IMR-90 (cell line): ENCODE measurements at places on chromosomes 2 and 18. TPM values are rescaled to one million over a fixed set of nuclear protein-coding genes. Genes with fewer than 3 reads are reported as not detected.

DNA sequence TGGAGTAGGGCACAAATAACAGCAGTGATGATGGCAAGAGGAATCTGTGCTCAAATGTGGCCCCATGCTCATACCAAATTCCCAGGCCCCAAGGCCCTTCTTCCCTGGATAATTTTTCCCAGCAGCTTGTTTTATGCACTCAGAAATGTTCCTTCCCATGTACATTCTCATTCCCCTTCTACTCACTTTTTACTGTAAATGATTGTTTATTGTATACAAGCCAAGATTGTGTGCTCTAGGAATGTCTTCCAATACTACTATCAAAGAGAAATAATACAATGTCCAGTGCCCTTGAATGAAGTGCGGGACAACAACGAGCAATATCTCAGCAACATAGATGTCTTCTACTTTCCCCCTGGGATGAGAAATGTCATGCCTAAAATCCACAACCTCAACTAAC is 201.6 kb downstream of the ICOS start:
- no peak for DNase-seq

DNA sequence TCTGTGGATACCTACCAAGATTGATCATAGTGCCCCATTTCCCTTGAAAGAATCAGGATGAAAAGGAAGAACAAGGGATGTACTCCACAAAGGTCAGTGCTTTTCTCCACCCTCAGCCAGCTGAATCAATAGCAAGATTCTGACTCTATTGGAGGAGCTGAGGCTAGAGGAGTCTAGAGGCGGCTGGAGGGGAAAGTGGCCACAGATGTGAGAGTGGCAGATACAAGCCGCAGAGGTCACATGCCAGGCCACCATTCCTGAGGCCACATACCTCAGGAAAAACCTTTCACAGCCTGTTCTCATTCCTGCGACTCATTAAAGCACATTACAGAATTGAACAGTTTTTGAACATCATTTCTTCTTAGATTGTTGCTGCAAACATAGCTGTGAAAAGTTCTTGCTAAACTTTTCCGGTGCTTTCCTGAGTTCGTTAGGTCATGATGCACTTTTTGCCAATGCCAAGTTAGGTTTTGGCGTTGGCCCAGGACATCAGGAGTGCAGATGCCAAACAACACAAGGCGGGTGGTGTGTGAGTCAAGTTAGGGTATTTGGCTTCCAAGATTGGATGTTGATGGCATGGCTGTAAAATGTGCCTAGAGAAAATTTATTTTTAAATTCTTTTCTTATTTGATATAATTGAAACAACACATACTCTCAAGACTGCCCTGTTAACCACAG is 160.7 kb upstream of the SP5 start:
- DNase-seq: no peak

GRCh38 chr2:196314157-196314556 is 142.8 kb upstream of the STK17B start:
- no peak for DNase-seq

- no peak for DNase-seq
Observed at GRCh38 chr2:158045362-158045761, 56.3 kb upstream of the UPP2 start.

- no peak for DNase-seq
Observed at GRCh38 chr2:136310797-136311603, 193.1 kb upstream of the CXCR4 start.

OTOF gene
- total RNA-seq: not detected in 2 replicates

STARD6 gene
- total RNA-seq: 0.28 TPM in 1 of 2 replicates, not detected in the other

DNA sequence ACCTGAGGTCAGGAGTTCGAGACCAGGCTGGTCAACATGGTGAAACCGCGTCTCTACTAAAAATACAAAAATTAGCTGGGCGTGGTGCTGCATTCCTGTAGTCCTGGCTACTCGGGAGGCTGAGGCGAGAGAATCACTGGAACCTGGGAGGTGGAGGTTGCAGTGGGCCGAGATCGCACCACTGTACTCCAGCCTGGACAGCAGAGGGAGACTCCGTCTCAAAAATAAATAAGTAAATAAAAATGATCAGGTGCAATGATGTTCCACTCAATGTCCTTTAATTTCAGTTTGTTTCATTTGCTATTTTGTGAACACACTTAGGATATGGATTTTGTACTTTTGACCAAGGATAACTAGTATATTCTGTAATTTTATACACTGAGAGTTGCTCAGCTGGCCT is 9.3 kb downstream of the HADHA start:
- DNase-seq: no peak

GRCh38 chr2:237435844-237436587 is 22.1 kb upstream of the COL6A3 start:
- DNase-seq: peak; percentile 81

DNA sequence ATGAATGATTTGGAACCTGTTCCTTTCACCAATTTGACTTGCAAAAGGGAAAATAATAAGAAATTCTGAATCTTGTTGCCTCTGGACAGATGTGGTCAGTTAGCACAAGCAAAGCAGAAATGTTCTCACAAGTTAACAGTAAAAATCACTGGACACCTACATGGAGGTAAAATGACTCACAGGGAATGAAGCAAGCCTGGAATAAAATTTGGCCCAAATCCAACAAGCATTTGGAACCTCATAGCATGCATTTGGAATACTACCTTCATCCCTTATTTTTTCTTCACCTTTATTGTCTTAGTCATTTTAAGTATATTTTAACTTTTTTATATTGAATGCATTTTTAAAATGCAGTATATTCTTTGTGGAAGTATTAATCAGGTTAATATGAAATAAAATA is 602.9 kb downstream of the ARHGAP15 start:
- peak; percentile 19 for DNase-seq

GRCh38 chr2:200257570-200257969 is 48.9 kb upstream of the SPATS2L start:
- no peak for DNase-seq

KLF11 gene
- 2.0 and 2.2 TPM in 2 replicates for total RNA-seq

DNA sequence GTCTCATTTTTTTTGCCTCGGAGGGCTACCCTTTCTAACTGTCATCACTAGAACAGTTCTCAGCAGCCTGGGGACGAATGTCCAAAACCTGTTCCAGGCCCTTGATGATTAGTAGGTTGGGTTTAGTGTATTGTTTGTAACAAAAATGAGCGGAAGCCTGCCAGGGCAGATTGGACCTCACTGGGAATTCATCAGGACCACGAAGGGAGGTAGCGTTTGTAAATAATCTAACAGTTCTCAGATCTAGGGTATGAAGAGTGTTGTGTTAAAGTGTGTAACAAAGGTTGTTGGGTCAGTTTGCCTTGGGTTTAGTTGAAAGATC is 799 bp downstream of the CEP68 start:
- no peak for DNase-seq

DNA sequence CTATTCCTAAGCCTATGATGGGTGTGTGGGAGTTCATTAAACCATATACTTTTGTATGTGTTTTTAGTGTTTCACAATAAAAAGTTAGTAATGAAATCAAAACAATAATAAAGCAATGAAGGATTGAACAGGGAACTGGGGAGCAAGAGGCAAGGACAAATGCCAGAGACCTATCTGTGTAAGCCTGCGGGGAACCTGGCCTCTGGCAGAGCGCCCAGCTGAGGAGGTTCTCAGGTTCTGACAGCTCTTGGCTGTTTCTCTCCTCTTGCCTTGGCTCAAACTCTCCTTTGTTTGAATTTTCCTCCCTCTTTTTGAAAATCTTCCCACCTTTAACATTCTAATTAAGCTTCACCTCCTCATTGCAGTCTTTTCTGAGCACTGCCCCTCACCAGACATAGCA is 200.0 kb upstream of the NCKAP5 start:
- DNase-seq: no peak

DNA sequence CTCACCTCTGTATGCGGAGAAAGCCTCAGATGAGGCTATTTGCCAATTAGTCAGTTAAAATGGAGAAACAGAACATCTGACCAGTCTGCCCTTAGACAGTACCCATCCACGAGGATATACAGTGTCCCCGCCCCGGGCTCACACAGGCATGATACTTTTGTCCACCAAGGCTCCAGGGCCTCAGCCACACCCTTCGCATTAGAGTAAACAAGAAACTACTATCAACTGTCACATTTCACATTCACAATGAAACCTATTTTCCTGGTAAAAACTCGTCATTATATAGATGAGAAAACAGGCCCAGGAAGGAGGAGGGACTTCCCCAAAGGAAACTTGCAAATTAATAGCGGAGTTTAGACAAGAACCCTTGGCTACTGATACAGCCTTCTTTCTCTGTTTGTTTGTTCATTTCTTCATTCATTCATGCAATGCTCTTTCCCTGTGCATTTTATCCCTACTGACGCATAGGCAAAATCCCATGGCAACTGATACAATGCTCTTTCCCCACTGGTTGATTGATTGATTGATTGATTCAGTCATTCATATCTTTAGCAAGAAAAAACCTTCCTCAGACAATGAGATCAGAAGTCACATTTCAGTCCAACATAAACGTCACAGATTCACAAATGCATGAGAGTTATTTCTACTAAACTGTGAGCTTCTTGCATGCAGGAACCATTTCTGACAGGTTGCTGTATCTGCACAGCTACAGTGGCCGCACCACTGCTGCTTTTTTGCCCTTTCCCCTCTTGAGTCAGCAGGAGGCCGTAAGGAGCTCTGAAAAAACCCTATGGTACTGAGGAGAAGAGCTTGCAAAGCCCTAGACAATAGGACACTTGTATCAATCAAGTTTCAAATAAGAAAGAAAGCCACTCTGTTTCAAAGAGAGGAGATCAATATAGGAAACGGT is 777.1 kb downstream of the RNF144A start:
- DNase-seq: no peak

AKAIN1 gene
- total RNA-seq: not detected in 2 replicates

LBH gene
- 155 and 158 TPM in 2 replicates for total RNA-seq

- DNase-seq: peak; percentile 94
Observed at GRCh38 chr2:18976168-18976961, 382.1 kb downstream of the OSR1 start.

GRCh38 chr2:133576714-133577113 is 8.5 kb upstream of the NCKAP5 start:
- no peak for DNase-seq

- DNase-seq: no peak
Observed at GRCh38 chr2:169709981-169710380, 15.7 kb downstream of the PHOSPHO2 start.

- DNase-seq: no peak
Observed at GRCh38 chr2:177352441-177353186, 40.0 kb upstream of the AGPS start.

EVA1A gene
- 89.2 and 93.7 TPM in 2 replicates for total RNA-seq

PAIP2B gene
- total RNA-seq: 0.18 and 0.28 TPM in 2 replicates

UBE2F gene
- 44.6 and 59.4 TPM in 2 replicates for total RNA-seq

GPATCH11 gene
- 4.7 and 8.1 TPM in 2 replicates for total RNA-seq

SLC9A4 gene
- not detected in 2 replicates for total RNA-seq

GRCh38 chr2:200667413-200667812 is 81.6 kb downstream of the AOX1 start:
- no peak for DNase-seq

- DNase-seq: no peak
Observed at GRCh38 chr2:27831279-27832050, 58.7 kb downstream of the RBKS start.

DNA sequence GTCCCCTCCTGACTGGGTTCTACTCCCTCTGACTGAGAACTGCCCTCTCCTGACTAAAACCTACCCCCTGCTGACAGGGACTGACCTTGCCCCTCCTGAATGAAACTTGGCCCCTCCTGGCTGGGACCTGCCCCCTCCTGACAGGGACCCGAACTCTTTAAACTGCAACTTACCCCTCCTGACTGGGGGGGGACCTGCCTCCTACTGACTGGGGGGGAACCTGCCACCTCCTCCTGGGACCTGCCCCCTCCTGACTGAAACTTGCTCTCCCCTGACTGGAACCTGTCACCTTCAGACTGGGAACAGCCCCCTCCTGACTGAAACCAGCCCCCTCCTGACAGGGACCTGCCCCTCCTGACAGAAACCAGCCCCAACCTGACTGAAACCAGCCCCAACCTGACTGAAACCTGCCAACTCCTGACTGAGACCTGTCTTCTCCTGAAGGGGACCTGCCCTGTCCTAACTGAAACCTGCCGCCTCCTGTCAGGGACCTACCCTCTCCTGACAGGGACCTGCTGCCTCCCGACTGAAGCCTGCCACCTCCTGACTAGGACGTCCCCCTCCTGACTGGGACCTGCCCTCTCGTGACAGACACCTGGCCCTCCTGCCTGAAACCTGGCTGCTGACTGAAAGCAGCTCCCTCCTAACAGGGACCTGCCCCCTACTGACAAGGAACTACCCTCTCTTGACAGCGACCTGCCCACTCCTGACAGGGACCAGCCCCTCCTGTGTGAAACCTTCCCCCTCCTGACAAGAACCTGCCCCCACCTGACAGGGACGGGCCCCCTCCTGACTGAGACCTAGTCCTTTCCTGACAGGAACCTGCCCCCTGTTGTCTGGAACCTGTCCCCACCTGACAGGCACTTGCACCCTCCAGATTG is 87.1 kb downstream of the PXDN start:
- no peak for DNase-seq

GRCh38 chr2:136025057-136025973 is 39.9 kb upstream of the DARS1 start:
- DNase-seq: peak; percentile 28

OSR1 gene
- 12.4 and 14.7 TPM in 2 replicates for total RNA-seq

SULT1C4 gene
- total RNA-seq: 0.36 and 0.56 TPM in 2 replicates

DNA sequence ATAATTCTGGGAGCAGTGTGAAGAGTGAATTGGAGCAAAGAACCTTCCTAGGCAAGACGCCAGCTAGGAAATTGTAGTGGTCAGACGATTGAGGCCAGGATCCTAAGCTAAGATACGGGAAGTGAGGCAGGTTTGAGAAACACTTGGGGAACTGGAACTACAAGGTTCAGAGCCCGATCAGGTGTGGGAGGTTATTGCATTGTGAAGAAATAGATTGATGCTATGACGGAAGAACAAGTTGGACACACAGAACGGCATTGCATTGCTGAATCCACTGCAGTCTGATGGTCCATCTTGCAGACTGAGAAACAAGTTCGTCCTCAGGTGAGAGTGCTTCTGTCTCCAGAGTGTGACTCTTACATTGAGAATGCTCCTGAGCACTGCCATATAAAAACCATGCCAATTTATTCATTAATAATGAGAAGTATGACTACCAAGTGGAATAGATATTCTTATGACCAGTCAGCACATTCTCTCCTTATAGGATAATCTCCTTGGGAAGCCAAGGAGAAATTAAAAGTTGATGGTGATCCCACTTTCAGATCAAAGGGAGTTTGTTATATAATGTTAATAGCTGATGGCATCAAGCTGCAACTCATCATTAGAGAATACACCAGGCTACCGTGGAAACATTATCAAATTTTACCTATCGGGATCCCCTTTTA is 30.9 kb downstream of the ANTXR1 start:
- no peak for DNase-seq

GRCh38 chr2:72570413-72570812 is 255.4 kb downstream of the EXOC6B start:
- DNase-seq: no peak

LYPD1 gene
- total RNA-seq: 79.7 and 87.6 TPM in 2 replicates

REG3A gene
- total RNA-seq: not detected in 2 replicates

KRTCAP3 gene
- total RNA-seq: not detected in 2 replicates

GRCh38 chr2:73028841-73029240 is 42.7 kb downstream of the SFXN5 start:
- DNase-seq: no peak
